ENCODE measurements at places on chromosomes 12 and 14. TPM values are rescaled to one million over a fixed set of nuclear protein-coding genes. Genes with fewer than 3 reads are reported as not detected.

The NEUROD4 gene
- not detected for total RNA-seq

The TPPP2 gene
- not detected for total RNA-seq

DNA sequence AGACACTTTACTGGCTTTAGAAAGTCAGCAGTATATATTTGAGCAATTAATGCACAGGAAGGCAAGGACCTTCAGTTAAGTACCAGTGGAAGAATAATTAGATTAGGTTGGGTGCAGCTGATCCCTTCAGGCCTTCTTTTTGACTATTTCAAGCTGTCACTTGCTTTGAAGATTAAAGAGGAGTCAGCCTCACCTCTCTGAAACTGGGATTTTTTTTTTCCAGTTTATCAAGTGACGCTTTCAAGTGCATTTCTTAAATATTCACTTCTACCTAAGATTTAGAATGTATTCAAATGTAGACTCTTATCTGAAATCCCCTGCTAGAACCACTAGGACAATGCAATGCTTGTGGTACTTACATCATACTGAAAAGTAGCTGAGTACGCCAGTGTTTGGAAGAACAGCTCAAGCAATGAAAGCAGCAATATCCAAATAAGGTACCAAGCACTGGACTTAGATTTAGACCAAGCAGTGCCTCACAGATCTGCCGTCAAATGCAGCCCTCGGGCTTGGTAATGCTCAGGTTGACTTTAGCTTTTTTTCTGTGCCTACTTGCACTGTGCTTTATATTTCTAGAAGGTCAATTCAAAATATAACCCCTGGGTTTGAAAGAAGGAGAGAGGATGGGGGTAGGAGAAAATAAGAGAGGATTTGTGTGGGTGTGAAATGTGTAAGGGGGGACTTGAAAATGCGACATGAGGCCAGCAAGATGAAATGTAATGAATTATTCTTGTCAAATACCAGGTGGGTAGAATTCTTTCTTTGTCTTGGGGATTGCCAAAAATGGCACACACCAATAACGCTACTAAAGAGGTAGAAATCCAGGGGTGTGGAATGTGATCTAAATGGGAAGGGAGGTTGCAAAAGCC lies 3.7 kb upstream of the FERMT2 start:
- DNase-seq, result no peak

DNA sequence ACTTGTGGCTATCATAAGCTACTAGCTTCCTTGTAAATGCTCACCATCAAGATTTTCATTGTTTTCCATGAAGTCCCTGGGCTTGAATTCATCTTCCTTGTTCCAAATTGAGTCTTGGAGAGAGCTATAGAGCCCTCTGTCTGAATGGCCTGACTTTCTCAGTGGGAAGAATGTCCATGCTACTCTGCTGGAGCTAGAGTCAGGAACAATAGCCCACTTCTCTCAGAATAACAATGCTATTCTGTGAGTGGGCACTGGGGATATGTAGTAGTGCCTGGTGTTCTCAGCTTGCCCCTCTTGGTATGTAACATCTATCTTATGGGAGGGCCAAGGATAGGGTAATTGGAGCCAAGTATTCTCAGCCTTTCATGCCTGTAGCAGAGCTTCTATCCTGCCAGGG lies 127.6 kb upstream of the TRHDE start:
- no peak for DNase-seq

GRCh38 chr12:50733706-50734105 lies 30.2 kb upstream of the ATF1 start:
- no peak for DNase-seq

All from CD4-positive, alpha-beta T cell (primary cell).